ENCODE measurements at places on chromosomes 5 and 9.
A peak's percentile ranks its signal among the peaks of the same experiment; 100 is the strongest.

GRCh38 chr9:20499013-20499412 lies 123.3 kb downstream of the MLLT3 start:
- DNase-seq: no peak

DNA sequence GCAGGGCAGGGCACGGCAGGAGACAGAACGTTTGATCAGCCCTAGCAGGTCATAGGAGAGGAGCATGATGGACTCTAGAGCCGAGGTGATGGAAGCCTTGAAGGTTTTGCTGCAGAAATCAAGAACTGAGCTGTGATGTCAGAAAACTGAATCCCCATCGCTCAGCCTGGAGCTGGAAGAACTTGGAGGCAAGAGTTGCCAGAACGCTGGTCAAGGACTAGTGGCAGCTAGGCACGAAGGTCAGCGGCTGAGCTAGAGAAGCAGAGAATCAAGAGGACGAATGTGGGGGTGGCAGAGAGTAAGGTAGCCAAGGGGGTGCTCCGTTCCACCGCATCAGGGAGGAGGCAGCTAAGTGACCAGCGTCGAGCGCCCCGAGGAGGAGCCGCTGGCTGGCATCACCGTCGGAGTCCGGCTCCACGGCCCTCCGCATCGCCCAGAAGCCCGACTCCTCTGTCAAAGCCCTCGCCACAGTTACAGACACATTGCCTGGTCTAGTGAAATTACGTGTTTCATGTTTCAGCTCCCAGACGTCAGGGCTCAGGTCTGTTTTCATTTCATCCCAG lies 1.2 kb upstream of the GALNT10 start:
- peak; percentile 4 for DNase-seq

GRCh38 chr9:104144336-104144735 lies 50.2 kb downstream of the SMC2 start:
- no peak for DNase-seq

- no peak for DNase-seq
Measured at GRCh38 chr5:157350939-157351801, 85.2 kb downstream of the CYFIP2 start.

GRCh38 chr9:32265037-32265436 lies 119.4 kb upstream of the ACO1 start:
- DNase-seq: no peak

DNA sequence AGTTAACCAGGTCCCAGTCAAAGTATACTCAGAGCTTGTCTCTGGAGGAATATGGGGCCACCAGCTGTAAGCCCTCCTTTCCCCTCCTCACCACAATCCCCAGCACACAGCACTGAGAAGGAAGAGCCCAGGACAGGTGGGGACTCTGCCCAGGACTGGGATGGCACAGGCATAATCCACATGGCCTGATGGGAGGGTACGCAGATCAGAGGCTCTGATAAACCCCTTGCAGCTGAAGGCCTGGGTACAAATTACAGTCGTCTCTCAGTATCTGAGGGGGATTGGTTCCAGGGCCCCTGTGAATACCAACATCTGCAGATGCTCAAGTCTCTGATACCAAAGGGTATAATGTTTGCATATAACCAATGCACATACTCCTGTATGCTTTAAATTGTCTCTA lies 245.8 kb downstream of the CRB2 start:
- no peak for DNase-seq

DNA sequence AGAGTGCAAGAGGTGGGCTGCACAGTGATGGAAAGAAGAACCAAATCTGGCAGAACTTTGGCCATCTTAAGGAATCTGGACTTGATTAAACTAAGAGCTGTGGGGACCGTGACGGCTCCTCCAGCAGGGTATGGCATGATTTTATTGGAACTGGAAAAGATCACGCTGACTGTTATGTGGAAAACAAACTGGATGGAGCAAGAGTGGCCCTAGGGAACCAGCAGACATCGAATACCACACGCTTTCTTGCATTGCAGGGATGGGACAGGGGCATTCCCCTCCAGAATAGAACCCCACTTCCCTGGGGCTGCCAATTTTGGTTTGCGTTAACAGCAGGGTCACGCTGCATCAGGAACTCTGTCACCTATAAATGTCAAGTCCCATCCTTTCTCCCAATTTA lies 38.8 kb downstream of the INSYN2B start:
- DNase-seq: no peak

DNA sequence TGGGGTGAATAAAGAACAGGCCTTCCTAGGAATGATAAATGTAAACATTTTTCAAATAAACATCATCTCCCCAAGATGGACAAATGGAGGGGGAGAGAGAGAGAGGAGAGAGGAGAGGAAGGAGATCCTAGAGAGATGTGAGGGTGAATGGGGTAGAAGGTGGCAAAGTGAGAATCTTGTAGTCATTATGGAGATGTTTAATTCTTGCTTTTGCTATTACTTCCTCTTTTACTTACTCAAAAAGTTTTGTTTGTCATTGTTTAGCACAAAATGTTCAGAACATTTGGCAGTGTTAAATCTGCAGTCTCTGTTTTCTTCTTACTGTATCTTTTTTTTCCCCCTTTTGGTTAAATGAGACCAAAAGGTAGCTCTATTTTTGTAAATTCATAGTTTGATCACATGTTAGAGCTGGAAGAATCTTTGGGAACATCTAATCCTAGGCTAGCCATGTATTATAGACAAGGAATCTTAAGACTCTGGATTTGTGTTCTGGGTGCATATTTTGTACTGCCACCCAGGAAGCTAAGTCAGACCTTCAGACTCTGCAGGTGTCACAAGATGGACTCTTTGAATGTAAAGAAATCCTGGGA lies 266.1 kb downstream of the NTRK2 start:
- no peak for DNase-seq

DNA sequence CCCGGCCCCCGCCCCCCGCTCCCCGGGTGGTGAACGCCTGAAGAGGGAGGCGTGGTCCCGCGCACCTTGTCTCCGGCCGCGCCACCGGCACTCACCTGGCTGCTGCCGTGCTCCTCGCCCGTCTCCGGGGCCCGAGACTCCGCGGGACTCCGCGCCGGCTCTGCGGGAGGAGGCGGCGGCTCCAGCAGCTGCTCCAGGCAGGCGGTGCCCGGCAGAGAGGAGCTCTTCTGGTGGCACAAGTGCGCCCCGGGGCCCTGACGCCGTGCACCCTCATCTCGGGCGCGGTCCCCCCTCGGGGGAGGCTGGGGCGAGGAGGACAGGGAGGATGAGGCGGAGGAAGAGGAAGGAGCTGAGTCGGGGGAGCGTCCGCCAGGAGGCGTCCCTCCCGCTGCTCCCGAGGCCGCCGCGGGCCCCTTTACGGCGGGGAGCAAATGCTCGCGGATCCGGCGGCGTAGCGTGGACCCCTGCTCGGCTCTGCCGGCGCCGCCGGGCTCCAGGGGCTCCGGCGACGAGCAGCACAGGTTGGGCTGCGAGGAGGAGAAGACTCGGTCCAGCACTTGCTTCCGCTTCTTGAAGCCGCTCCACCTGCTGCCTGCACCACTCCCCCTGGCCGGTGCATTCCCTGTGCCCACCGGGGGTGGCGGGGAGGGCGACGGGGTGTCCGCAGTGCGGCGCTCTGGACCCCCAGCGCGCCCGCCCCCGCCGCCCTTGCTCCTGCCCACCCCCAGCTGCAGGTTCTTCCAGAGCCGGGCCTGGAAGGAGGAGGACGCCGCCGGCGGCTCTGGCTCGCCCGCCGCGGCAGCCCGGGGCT lies 928 bp downstream of the MCTP1 start:
- DNase-seq: peak; percentile 69

Measured in NB4 (cell line).